Astrocyte of the cerebellum (primary cell): ENCODE measurements at places on chromosomes 2 and 18.

- DNase-seq = no peak
Measured at GRCh38 chr2:1461507-1462390, 48.5 kb downstream of the TPO start.

DNA sequence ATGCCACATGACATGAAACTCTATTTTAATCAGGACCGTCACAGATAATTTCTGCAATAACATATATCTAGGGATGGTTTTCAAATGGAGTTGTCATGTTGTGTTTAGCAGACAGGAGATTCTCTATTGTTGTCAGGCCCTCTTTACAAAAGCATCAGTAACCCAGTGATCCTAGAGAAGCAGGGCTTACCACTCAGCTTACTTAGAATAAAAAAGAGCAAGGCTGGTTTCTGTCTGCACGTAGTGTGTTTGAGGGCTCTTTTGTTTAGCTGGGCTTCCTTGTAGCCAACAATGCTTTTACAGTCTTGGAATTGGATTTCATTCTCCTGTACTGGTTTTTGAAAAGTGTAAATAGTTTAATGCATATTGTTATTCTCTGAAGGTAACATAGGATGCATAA lies 210.5 kb upstream of the NRP2 start:
- DNase-seq = no peak

DNA sequence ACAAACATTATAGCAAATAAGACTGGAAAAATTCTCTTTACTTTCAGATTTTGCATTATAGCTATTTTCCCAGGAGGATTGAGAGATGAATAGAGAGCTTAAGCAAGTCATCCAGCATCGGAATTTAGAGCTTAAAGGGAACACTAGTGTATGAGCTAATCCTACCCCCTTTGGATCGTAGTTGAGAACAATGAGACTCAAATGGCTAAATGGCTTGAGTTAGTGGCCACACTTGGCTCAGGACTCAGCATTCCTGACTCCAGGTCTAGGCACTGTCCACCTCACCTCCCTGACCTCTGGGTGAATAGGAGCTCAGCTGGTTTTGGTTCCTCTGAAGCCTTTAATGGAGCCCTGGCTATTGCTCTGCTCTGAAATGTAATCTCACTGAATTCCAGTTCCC lies 97.5 kb upstream of the CXCR4 start:
- no peak for DNase-seq

GRCh38 chr18:28793901-28794300 lies 617.0 kb upstream of the CDH2 start:
- no peak for DNase-seq

- DNase-seq = no peak
Measured at GRCh38 chr2:164182116-164182627, 439.1 kb downstream of the GRB14 start.

DNA sequence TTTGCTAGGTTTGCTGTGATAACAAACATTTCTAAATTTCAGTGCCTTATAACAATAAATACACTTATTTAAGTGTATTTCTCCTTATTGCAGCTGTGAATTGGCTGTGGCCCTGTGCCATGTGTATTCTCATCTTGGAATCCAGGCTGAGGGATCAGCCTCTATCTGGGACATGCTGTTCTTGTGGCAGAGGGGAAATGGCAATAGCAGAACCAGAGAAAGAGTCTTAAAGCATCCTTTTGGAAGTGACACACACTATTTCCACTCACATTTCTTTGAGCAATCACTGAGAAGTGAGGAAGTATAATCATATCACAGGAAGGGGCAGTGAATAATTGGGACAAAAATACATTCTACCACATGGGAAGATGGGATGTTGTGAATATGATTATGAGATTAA lies 66.2 kb upstream of the PROKR1 start:
- DNase-seq = no peak

- DNase-seq = peak; percentile 50
Measured at GRCh38 chr2:234705108-234705507, 208.2 kb upstream of the ARL4C start.

- no peak for DNase-seq
Measured at GRCh38 chr2:241772063-241772499, 4.5 kb upstream of the GAL3ST2 start.

- DNase-seq = peak; percentile 34
Measured at GRCh38 chr2:32135409-32135808, 30.3 kb upstream of the SLC30A6 start.

DNA sequence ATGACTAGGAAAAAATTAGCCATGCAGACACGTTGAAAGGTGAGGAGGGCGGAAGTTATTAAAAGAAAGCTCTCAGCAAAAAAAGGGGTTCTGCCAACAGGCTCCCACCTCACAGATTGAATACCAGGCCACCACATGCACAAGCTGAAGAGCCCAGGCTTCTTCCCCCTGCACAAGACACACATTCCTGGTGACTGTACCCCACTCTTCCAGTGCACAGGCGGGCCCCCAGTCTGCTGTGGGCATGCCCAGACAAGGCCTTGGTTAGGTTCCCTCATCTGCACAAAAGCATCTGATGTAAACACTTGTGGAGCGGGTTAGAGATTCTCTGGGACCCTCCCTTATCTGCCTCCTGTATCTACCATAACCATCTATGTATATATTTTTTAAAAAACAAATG lies 81.7 kb downstream of the AGPS start:
- DNase-seq = no peak

DNA sequence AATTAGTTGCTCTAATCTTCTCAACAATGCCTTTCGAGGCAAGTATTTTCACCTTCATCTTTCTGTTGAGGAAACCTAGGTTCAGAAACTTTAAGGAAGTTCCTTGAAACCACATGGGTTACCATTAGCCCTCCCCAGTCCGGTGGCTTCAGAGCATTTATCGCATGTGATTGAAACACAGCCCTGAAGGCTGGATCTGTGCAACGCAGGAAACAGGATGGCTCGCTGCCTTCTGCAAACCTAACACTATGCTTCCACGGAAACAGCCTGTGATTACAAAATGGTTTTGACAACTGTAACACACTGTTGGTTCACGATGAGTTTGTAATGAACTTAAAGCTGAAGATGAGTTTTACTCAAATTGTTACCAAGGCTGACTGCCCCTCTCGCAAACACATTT lies 68.5 kb downstream of the EPB41L3 start:
- no peak for DNase-seq

DNA sequence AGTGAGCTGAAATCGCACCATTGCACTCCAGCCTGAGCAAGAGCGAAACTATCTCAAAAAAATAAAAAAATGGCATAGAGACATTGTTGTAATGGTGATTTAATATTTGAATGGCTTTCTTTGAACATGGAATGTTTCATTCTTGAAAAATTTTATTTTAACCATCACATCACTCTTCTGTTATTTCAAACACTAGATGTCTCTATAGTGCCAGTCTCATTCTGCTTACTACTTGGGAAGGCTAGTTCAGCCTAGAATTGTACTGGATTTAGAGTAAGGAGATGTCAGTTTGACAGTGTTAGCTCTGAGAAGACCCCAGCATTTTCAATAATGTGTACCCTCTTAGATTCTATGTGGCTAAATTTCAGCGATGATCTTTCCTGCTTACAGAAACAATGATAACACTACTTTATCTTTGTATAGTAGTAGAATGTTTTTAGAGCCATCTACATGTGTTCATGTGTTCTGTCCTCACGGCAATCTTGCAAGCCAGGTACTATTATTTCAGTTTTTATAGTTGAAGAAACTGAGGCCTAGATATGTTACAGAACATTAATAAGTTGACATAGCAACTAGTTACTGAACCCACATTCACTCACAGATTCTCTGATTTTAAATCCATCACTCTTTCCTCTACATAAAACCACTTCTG lies 142.9 kb upstream of the ZSWIM2 start:
- peak; percentile 4 for DNase-seq

- DNase-seq = no peak
Measured at GRCh38 chr18:35923939-35924684, 48.4 kb upstream of the RMP24 start.

DNA sequence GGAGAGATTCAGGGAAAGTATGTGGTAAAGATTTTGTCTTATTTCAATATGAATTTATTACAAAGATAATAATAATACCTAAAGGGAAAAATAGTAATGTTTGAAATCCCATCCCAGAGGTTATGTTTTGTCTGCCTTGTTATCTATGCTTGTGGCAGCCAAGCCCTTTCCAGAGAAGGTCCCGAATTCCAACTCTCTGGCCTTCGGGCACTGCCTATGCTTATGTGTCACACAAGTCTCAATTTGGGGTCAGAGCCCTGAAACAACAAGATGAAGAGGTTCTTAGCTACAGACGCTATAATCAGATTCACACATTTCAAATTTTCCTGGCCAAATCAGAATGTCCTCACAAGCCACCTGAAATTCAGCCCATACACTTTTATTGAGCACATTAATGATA lies 59.9 kb downstream of the DNER start:
- no peak for DNase-seq

DNA sequence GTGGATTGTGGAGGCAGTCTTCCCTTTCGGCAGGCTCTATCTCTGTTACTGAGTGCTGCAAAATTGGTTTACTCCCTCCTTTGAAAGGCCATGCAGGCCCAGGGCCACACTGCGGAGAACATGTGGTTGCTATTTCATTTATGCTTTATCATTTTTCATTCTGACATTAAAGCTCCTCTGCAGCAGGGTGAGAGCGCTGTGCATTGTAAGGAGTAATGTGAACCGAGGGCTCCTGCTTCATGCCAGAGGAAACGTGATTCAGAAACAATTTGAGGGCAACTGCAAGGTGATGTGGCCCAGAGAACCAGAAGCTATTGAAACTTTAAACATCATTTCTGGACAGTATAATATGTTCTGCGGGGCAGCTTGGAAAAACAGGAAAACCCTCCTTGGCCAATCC lies 341.6 kb upstream of the NT5C1B start:
- no peak for DNase-seq

GRCh38 chr2:225894236-225894980 lies 494.9 kb downstream of the NYAP2 start:
- DNase-seq = peak; percentile 35

- DNase-seq = no peak
Measured at GRCh38 chr2:161995553-161996016, 78.4 kb downstream of the DPP4 start.

DNA sequence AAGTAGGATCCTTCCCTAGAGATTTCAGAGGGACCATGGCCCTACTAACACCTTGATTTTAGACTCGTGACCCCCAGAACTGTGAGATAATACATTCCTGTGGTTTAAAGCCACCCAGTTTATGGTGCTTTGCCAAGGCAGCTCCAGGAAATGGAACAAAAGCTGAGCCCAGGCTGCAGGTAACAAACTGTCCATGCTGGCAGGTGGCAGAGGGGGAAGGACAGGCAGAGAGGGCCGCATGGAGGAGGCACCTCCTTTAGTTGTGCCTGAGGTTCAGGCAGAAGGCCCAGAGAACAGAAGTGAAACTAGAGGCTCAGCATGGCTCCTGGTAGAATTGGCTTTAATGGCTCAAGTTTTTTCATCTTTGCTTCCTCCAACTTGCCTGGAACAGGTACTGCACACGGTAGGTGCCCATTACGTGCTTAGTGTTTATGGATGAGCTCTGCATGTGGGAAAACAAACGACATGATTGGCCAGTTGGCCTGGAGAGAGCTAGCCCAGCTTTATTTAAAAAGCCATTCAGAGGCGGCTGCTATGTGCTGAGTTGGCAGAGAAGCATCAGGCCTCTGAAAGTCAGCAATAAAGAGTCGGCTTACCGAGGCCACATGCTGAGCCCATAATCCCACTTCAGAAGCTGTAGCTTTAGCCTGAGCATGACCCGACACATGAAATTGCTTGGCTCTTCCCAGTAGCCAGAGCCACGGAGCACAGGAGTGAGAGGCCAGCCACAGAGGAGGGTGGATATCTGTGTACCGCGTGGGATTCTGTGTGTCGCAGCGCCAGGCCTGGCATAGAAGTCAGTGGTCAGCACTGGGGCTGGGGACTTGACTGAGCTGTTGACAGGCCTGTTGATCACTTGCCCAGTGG lies 36.5 kb downstream of the HS1BP3 start:
- DNase-seq = peak; percentile 83

DNA sequence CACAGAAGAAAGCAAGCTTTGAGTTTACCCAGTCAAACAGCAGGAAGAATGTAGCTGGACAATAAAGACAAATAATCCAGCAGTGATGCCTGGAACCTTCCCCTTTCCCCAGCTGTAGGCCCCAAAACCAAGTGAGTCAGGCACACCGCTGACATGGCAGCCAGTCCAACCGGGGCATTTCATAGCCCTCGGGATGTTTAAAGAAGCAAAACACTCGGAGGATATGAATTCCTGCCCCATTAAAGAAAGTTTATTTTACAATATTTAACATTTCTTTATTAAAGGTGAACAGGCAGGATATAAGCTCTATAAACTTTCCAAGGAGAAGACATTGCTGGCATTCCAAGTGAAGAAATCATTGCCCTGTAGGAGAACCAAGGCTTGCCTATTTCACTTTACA lies 507.6 kb upstream of the TNP1 start:
- DNase-seq = no peak

- DNase-seq = no peak
Measured at GRCh38 chr2:188701836-188702235, 272.3 kb upstream of the COL3A1 start.

GRCh38 chr2:15811367-15811766 lies 129.0 kb upstream of the MYCN start:
- DNase-seq = no peak

DNA sequence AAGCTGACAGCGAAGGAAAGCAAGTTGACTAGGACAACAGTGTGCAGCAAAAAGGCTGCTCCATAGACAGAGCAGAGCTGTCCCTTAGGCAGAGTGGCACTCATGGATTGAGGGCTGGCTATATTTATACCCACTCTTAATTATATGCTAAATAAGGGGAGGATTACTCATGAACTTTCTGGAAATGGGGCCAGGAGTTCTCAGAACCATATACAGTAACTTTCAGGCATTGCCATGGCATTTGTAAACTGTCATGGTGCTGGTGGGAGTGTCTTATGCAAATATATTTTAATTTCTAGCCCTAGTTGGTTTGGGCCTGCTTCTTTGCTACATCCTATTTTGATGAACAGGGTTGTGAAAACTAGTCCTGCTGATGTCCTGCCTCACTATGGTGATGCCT lies 279.5 kb upstream of the MGAT5 start:
- DNase-seq = no peak

DNA sequence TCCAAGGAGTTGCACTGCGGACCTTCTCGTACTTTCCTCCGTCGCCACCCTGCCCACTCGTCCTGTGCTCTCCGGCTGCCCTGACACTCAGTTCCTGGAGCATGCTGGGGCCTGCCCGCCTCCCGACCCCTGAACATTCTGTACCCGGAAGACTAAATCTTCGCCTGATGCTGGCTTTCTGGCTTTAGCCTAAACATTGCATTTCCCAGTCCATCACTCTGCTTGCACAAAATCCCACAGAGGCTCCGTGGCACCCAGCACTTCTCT lies 550 bp upstream of the SFXN5 start:
- DNase-seq = no peak

- DNase-seq = peak; percentile 72
Measured at GRCh38 chr2:201513271-201513670, 61.7 kb downstream of the STRADB start.

DNA sequence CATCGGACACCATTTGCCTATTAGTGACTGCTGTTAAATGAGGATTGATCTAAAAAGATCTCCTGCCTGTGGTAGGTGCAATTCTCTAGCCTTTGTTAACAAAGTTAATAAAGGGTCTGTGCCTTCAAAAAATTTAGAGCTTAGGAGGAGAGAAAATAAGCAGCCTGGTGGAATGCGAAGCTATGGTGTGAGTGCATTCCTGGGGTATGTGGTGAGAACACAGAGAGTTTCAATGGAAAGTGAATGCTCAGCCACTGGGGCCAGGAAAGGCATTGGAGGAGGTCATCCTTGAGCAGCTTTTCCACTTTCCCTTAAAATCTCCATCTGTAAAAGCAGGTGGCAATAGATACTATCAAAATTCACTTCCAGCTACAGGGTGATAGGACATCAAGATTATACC lies 331.2 kb upstream of the LRATD1 start:
- no peak for DNase-seq
